Transverse colon (tissue), 4 donors: ENCODE measurements at places on chromosomes 2 and 18.

GRCh38 chr18:13502585-13502984, 223.8 kb downstream of the FAM210A start:
- no peak for DNase-seq

DNA sequence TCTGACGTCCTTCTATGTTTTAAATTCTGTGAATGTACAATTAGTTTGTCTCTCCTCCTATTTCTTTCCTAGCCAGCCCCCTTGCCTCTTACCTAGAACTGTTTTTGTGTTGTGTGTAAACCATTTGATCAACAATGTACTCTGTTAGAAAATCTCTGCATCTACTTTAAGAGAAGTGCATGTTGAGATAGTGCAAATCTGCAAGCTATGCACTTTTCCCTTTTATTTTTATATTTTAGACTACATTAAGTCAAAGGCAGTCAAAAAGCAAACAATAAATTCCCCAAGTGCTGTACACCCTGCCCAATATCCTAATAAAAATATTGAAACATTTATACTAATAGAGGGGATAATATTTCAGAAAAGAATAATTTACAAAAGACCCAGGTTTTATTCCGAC, 13.7 kb downstream of the LYPD6 start:
- no peak for DNase-seq

DNA sequence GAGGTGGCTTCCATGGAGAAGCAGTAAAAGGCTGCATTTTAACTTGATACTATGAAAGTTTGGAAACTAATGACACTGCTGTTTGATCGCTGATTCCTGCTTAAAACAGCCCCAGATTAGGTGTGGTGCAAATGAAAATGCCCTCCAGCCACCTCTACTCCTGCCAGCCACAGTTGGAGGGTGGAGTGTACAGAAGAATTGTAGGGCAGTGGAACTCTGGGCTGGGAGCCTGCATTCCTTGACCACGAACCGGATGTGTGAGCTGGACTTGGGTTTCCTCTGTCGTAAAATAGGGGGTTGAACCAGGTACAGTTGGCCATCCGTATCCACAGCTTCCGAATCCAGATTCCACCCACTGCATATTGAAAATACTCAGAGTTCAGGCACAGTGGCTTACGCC, 84.6 kb upstream of the RFX8 start:
- DNase-seq = no peak

- DNase-seq = no peak
Measured at GRCh38 chr2:24237313-24237712, 62.5 kb downstream of the FAM228A start.

DNA sequence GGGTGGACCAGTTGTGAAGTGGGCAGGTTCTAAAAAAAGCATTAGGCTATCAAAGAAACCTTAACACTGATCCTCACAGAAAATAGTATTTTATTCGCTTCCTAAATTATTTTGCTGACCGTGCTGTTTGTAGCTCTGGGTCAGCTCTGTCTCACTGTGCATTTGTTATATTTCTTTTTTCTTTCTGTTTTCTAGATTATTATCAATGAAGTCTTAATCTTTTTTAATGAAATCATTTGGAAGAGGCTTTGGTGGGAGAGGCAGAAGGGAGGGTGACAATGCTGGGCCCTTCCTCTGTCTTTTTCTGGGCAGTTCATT, 213.6 kb downstream of the PTGR3 start:
- DNase-seq = no peak
